Activated CD4-positive, CD25-positive, alpha-beta regulatory T cell treated with anti-CD3 and anti-CD28 coated beads, Interleukin-2, amount 50 U/mL, for 72 hours (primary cell): ENCODE measurements at places on chromosomes 1 and 21.

- DNase-seq: peak; percentile 42
Observed at GRCh38 chr1:35726450-35727433, 8.1 kb upstream of the C1orf216 start.

DNA sequence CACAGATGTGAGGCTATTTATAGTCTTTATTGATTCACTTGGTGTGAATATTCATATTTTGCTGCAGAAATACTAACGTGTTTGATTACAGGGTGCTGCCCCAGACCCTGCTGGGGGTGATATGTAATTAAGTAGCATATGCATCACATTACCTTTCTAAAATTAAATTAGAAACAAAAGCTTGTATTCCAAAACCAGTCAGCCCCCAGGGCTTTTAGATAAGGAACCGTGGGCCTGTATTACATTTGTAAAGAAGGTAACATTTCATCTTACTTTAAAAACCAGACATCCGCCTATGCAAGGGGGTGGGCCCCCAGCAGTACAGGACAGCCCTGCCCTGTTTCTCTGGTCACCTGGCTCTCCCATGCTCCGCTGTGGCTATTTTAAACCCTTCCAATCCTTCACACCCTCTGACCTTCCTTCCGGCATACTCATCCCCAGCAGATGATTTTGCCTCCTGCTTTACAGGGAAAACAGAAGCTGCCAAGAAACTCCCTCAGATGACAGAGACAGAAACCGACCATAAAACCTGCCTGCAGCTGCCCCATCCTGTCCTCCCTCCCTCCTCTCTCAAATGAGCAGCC is 22.0 kb upstream of the KCNC4 start:
- no peak for DNase-seq

GRCh38 chr1:10324627-10325026 is 74.2 kb upstream of the PGD start:
- DNase-seq: no peak

DNA sequence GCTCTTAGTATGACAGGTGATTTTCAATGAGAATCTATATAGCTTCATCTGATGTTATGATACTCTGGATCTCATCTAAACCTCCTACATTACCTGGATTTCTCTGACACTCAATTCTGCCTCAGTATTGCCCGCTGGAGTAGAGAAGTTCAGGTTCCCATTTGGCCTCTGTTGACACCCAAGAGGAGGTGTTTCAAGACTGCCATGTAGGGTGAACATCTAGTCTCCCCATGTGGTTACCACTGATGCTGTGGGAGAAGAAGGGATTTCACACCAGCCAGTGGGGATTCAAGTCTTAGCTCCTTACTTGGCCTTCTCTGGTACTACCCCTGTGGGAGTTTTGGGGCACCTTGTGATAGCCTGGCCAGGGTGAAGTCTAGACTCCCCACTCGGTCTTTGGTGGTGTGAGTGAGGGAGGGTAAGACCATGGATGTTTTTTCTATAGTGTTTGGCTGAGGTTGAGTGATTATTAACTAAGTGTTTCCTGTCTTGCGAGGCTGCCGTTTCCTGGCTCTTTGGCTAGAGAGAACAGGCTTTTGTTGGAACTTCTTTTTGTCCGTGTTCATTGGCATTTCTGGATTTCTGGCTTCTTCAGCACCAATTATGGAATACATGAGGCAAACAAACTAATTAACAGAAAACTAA is 90.7 kb downstream of the RHOU start:
- no peak for DNase-seq

- DNase-seq: no peak
Observed at GRCh38 chr1:19416921-19417470, 68.3 kb downstream of the CAPZB start.

DNA sequence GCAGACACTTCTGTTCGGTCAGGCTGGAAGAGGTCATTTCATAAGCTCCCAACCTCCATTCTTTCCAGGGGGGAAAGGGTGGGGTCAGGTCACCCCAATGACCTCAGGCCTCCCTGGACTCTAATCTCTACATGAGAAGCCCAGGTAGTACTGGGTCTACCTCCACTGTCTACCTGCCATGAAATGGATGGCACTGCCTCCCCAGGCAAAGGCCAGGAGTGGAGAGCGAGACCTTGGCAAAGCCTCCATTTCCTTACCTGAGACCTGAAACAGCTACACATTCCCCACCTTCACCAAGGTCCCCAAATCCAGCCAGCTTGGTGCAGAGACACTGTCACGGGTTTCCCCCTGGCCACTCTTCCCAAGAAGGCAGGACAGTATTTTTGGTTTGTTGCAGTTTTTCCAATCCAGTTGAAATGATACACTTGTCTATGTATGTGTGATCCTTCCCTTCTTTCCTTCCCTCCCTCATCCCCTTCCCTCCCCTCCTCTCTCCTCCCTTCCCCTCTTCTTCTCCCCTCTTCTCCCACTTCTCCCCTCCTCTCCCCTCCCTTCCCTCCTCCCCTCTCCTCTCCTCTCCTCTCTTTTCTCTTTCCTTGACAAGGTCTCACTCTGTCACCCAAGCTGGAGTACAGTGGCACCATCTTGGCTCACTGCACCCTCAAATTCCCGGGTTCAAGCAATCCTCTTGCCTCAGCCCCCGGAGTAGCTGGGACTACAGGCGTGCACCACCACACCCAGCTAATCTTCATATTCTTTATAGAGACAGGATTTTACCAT is 16.1 kb downstream of the BTG2 start:
- DNase-seq: no peak

DNA sequence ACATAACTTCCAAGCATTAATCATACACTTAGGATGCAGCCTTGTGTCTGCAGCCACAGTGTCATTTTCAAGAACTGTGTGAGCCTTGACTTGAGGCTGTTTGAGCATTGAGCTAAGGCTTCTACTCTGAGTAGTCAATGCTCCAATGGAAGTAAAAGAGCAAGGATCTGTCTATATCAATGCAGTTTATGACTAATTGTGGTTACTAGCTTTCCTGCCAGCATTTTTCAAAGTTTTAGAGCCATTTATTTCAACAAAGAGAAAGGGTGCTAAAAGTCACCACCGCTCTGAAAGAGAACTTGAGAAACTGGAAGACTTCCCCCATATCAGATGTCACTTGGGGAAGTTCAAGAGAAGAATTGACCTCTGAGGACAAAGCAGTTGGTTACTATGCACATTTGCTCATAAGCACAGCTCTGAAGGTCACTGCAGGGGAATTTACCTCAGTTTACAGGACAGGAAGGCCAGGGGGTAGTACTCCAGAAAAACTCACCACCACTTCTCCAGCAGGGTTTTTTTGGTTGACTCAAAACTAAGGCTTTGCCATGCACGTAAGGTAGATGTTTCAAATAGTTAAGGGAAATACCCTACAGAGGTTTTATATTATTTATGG is 24.5 kb upstream of the RGS1 start:
- DNase-seq: no peak

DNA sequence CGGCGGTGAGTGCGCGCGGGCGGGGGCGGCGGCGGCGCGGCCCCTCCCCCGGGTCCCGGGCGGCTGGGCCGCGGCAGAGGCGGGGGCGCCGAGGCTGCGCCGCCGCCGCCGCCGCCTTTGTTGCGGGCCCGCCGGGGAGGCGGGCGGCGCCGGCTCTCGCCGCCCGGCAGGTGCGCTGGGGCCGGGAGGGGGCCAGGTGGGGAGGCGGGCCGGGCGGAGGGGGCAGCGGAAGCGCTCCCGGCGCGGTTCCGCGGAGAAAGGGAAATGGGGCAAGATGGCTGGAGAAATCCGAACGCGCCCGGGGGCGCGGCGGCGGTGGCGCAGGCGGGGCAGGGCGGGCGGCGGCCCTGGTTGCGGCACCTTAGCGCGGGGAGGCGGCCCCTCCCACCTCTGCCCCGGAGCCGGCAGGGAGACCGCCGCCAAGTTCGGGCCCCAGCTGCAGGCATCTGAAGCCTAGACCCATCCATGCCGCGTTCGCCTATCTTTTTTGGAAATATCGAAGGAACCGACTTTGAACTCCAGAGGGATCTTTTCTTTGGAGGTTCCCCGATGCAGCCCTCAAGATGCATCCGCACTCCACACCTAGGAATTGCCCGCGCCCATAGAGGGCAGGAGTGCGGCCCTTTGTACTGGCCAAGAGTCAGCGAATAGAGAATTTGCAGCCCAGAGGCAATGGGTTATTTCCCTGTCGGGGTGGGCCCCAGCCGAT is 479 bp downstream of the POGK start:
- peak; percentile 58 for DNase-seq

GRCh38 chr1:204589409-204590038 is 73.3 kb downstream of the MDM4 start:
- DNase-seq: no peak

DNA sequence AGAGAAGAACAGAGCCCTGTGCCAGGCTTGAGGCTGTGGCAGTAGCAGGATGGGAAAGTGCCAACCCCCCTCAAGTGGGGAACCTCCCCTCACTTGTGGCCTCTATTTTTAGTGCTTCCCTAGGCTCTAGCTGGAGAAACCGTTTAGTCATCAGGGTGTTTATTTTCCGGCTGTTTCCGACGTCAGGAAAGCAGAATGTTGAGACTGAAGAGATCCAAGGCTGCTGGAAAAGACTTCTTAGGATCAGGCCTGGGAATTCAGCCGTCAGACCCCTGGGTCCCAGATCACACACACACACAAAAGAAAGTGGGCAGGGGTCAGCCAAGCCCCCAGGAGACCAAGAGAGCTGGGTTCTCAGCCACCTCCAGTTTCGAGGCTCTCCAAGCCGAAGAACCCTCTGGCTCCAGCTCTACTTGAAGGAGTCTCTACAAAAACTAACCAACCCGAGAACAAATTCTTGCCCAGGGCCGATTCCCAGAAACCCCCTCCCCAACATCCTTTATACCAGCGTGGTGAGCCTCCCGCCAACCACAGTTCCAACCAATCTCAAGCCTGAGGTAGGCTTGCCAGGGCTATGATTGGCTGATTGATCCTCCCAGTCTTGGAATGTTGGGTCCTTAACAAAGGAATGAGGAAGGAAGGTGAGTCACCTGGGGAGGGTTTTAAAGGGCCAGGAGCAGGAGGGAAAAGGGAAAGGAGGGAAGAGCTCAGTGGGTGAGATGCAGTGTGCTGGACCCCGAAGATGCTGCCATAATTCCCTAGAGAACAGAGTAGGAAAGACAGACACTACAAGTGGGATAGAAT is 2.5 kb upstream of the MEF2D start:
- DNase-seq: no peak

DNA sequence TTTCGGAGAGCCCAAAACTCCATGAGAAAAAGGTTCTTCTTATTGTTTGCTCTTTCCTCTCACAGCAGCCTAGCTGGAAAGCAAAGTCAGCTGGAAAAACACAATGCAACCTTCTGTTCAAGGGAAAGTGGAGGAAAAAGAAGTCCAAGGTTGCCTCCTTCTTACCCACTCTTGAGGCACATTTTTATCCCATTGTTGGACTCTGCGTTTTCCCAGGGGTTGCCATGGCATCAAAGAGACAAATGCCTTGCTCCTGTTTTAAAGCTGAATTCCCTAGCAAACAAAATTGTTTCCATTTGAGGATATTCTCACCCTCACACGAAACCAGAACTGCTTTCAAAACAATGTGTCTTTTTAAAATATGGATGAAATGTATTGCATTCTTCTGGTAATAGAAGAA is 45.1 kb upstream of the PALMD start:
- DNase-seq: no peak

- DNase-seq: no peak
Observed at GRCh38 chr1:81775510-81775909, 25.2 kb upstream of the ADGRL2 start.

DNA sequence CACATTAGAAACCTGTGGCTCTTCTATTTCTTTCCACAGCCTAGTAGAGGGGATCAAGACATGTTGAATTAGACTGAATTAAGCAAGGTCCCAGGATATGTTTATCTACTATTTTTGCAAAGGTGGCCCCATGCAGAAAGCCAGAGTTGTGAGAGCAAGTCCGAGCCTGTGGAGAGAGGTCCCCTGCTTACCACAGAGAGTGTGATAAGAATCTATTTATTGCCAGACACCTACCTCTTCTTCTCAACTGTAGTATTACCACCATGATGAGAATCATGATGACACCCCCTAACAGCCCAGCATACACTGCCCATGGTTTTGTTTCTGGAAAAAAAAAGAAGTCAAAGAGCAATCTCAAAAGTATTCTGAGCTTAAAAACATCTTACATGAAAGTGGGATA is 23.0 kb downstream of the SLAMF1 start:
- no peak for DNase-seq

- no peak for DNase-seq
Observed at GRCh38 chr1:46065405-46065804, 67.0 kb downstream of the PIK3R3 start.
